ENCODE measurements at places on chromosomes 7 and 10.

DNA sequence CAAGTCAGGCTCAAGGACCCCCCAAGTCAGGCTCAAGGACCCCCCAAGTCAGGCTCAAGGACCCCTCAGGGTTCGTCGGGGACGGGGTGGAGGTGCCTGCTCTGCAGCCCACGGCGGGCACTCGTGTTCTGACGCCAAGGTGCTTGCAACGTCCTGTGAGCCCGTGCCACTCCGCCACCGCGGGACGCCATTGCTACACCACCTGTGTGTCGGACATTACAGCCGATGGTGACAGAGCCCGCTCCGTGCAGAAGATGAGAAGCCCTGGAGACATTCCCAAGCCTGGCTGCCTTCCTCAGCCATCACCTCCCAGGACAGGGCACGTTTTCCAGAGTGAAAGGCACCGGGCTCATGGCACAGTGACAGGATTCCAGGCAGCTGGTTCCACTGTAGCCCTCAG is 97.7 kb upstream of the DNAAF5 start:
- DNase-seq: no peak

DNA sequence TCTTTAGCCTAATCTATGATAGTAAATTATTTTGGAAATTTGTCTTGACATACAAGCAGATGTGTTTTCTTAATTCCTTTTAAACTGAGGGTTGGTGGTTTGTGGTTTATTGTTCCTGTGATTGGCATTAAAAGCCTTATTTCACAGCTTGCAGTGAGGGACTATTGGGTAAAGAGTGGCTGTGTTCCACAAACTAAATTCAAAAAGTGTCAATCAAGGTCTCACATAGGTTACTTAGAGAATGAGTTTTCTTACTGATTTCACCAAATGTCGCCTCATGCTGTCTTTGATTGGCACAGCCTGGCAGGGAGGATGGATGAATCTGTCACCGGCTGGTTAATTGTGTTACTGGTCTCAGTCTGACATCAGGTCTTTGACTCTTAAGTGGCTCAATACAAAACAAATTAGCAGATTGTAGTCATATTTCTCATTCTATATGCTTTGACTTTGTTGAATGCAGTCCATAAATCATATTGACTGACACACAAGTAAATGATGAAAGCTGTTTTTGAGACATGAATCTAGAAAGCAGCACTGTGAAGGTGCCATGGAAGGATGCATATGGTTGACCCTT is 66.8 kb upstream of the CYP26C1 start:
- peak; percentile 93 for DNase-seq

DNA sequence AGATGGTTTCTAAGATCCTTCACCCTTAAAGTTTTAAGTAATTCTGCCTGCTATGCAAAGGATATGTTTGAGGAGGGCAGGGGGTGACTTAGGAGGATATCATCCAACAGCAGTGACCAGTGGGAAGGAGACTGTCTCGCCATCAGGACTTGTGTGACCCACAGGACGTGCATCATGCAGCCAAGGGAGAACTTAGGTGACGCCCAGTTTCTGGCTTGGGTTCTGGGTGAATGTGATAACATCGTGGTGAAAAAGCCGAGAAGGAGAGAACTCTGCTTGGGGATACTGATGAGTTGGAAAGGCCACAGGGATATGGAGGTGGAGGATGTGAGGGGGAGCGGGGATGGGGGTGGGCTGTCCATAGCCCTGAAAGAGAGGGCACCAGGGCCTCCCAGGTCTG is 3.8 kb downstream of the WIPI2 start:
- DNase-seq: no peak

GRCh38 chr10:53111529-53111928 is 338.9 kb upstream of the MBL2 start:
- DNase-seq: no peak

DNA sequence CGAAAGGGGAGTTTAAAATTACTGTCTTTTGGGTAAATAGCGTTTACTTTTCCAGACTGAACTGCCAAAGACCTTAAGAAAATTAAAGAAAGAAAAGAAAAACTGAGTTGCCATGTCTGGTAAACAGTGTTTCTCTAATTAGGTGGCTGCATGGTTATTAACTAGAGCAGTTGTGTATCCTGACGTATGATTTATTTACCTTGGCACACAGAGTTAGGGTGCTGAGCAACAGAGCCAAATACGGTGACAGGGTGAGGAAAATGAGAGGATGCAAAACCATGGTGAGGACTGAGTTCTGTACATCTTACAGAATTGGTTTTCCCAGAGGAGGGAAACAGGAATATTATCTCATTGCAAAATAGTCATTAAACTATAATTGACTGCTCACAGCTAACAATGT is 546.4 kb upstream of the FZD8 start:
- peak; percentile 31 for DNase-seq

- no peak for DNase-seq
Measured at GRCh38 chr10:96670786-96671185, 49.5 kb downstream of the PIK3AP1 start.

DNA sequence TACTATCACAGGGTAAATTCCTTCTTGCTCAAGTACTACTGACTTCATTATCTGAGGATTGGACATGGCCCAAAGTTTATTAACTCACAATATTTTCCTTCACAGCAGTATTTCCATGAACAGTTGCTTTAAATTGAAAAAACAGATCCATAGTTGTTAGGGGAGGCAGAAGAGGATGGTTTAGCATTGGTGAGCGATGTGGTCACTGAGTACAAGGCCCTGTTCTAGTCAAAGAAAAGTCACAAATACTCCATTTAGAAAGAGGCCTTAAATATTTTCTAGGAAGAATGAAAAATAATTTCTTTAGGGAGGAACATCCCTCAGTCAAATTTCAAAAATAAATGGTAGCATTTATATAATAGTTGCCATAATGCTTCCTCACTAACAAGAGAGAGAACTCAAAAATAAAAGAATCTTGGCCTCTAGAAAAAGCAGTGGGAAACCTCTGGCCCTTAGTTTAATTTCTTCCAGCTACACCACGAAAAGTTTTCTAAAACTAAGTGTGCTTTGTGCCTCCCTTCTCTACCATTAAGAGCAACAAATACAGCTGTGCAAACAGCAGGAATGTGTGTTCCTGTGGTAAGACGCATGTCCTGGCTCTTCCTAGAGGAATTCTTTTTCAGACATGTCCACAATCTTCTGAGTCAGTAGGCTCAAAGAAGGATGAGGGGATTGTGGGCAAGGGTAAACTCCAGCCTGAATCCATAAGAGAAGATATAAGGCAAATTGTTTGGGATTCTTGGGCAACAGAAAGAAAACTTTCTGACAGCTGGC is 105.7 kb downstream of the HOXA1 start:
- DNase-seq: no peak

- DNase-seq: no peak
Measured at GRCh38 chr7:3013975-3014792, 29.5 kb downstream of the CARD11 start.
